ENCODE measurements at places on chromosomes 1 and 21.

- DNase-seq = no peak
Observed at GRCh38 chr1:195188821-195189220, 1419.4 kb downstream of the KCNT2 start.

DNA sequence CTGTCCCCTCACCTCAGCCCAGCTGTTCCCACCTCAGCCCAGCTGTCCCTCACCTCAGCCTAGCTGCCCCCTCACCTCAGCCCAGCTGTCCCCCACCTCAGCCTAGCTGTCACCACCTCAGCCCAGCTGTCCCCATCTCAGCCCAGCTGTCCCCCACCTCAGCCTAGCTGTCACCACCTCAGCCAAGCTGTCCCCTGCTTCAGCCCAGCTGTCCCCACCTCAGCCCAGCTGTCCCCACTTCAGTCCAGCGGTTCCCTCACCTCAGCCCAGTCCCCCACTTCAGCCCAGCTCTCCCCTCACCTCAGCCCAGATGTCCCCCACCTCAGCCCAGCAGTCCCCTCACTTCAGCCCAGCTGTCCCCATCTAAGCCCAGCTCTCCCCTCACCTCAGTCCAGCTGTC, 88.4 kb upstream of the CSF3R start:
- no peak for DNase-seq

DNA sequence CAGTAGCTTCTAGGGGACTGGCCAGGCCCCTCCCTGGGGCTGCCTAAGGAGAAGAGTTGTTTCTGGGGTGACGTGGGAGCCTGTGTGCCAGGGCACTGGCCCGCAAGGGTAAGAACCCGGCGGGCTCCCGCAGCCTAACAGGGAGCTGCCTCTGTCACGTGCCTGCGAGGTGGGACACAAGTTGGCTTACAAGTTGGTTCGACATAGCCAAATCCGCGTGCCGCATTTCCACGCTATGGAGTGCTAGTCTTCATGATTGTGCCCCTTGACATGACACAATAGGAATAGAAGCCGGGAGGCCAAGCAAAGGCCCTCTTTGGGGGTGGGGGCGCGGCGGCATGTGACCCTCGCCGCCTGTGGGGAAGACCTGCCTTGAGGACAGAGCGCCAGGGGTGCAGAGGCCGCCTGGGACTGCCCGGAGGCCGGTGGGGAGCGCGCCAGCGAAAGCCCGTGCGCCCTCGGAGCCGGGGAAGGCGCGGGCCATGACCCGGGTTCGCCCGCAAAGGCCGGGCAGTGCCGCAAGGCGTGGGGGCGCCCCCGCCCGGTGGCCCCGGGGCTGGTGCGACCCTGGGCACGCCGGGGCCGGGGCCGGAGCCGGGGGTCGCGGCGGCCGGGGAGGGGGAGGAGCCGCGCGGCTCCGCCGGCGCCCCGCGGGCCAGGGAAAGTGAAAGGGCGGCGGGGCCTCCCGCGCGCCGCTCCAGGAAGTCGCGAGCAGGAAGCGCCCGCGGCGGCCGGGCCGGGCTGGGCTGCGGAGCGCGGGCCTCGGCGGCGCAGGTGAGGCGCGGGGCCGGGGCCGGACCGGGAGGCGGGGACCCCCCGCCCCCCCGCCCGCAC, at the start of gene SLC37A1:
SLC37A1 (plus strand) TSS at position 702 of the 834 bp plus-strand sequence. CDS start 4,603 bp downstream, outside the sequence.
- DNase-seq = no peak

GRCh38 chr1:107436552-107437241, 295.9 kb downstream of the NTNG1 start:
- DNase-seq = no peak

DNA sequence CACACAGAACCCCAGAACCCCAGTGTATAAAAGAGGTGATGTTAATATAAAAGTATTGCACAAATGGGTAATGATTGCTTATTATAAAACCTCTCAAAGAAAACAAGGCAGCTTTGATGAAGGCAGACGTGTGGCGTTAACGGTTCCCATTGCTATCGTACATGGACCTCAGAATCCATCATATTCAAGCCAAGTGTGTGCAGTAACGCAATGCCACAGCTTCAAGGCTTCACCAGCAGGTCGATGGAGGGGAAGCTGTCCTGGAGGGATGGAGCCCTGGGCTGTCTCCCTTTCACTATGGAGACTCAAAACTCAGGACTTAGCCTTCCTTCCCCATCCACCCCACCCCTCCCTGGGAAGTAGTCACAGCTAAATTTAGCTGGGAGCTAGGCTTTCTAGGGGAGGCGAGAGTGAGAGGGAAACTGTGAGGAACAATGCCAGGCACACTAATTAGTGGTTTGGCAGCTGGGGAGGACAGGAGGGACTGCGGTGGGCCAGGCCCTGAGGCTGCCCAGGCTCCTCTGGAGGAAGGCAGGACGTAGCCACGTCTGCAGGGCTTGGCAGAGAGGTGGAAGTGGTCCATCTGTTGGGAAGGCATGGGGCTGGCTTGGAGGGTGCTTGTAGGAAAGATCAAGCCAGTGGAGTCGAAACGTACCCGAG, 121.2 kb downstream of the HMGB4 start:
- DNase-seq = no peak

DNA sequence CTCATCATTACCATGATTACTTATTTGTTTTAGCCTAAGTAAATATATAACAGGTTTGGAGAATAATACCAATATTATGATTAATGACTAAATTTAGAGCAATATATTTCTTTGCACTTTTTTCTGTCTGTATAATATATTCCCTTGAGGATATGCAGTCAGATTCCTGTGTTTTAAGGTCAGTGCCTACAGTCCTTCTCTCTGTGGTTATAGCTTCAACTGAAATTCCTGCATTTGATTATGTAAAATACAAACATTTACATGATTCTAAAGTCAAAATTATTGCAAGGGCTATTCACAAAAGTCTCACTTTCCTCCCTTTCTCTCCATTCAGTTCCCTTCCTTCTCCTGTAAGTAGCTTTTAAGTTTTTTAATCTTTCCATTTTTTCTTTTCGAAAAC, 142.9 kb upstream of the COL6A1 start:
- no peak for DNase-seq

GRCh38 chr1:156419854-156420204, 50.8 kb downstream of the RHBG start:
- peak; percentile 28 for DNase-seq

GRCh38 chr21:29697555-29698193, 242.1 kb downstream of the GRIK1 start:
- DNase-seq = no peak

- DNase-seq = no peak
Observed at GRCh38 chr1:16014509-16015482, 3.0 kb downstream of the HSPB7 start.
